Inflammatory macrophage treated with lipopolysaccharide for 1 hour (primary cell): ENCODE measurements at places on chromosomes 2 and 18.

DNA sequence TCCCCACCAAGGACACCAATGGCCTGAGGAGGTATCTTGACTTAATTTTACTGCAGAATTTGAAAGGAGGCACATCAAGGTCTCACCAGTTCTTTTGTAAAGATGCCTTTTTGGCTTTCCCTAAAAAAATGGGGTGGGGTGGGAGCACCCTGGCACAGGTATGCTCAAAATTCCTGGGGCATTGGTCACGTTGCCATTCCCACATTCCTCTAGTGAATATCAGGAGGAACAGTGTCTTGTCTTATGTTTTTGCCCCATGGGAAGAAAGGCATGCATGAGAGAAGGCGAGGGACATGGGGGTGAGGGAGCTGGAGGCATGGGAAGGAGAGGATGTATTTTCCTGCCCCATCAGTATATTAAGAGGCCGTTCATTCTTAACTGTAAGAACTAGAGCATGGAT, 275.3 kb downstream of the CMPK2 start:
- no peak for DNase-seq

- DNase-seq, result no peak
Measured at GRCh38 chr2:195047955-195048354, 609.1 kb upstream of the SLC39A10 start.

GRCh38 chr2:233142355-233142897, 82.3 kb downstream of the INPP5D start:
- DNase-seq, result no peak

GRCh38 chr2:219352448-219353023, 20.0 kb upstream of the RESP18 start:
- peak; percentile 56 for DNase-seq

- DNase-seq, result no peak
Measured at GRCh38 chr2:170713543-170714380, 1.4 kb upstream of the SP5 start.

DNA sequence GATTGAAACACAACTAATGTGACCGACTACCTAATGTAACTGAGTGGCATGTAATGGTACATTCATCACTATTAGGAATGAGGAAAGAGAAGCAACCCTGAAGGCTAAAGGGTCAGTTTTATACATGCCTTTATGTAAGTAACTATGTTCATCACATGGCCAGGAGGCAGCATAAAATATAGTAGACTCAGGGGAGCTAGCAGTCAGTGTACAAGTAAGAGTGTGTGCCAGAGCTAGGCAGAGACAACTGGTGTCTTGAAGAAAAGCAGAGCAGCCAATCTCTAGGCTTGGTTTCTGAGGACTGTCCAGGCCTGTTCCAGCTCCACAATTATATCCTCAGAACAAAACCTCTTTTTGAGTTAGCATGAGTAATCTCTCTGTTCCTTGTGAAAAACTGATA, 18.1 kb downstream of the SMAD2 start:
- DNase-seq, result no peak

- no peak for DNase-seq
Measured at GRCh38 chr2:38598991-38599295, 3.8 kb downstream of the HNRNPLL start.

GRCh38 chr2:236113425-236113824, 54.8 kb downstream of the GBX2 start:
- DNase-seq, result no peak

DNA sequence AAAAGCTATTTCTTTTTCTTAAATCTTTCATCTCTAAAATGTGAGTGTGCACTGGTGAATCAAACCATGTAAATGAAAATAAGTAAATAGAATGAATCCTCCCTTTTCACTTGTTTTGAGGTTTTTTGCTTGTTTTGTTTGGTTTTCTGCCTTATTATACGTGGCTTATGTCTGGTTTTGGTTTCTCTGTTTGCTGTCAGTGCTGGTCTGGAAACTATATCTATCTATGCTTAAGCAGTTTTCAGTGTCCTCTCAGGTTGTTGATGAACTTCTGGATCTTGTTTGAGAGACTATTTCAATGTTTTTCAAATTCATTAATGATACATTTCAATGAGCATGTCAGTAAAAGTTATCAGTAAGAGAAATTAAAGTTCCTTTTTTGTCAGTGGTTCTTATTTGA, 48.1 kb upstream of the TNFRSF11A start:
- no peak for DNase-seq

DNA sequence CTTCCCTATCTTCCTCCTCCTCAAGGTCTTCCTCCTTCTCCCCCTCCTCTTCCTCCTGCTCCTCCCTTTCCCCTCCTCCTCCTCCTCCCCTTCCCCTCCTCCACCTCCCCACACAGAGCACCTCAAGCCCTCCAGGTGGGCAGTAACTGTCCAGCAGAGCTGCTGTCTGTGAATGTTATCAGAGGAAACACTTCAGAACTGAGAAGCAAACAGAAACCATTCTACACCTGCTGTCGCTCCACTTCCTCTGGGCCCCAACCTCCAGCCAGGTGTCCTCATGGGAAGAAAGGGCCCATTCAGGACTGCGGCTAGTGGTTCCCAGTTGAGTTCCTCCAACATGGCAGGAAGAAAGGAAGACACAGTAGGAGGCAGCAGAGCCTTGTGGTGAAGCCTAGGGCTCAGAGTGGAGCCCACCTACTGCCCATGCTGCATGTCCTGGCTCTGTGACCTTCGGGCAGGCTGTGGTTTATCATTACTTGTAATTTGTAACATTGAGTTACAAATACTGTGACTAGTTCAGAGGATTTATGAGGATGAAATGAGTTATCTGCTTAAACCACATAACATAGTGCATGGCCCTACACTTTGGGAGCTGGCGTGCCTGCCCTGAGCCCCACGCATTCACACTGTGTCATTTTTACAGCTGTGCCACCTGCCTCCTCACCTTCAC, 165.9 kb upstream of the ID2 start:
- no peak for DNase-seq

GRCh38 chr2:219078126-219078525, 17.4 kb upstream of the IHH start:
- no peak for DNase-seq

DNA sequence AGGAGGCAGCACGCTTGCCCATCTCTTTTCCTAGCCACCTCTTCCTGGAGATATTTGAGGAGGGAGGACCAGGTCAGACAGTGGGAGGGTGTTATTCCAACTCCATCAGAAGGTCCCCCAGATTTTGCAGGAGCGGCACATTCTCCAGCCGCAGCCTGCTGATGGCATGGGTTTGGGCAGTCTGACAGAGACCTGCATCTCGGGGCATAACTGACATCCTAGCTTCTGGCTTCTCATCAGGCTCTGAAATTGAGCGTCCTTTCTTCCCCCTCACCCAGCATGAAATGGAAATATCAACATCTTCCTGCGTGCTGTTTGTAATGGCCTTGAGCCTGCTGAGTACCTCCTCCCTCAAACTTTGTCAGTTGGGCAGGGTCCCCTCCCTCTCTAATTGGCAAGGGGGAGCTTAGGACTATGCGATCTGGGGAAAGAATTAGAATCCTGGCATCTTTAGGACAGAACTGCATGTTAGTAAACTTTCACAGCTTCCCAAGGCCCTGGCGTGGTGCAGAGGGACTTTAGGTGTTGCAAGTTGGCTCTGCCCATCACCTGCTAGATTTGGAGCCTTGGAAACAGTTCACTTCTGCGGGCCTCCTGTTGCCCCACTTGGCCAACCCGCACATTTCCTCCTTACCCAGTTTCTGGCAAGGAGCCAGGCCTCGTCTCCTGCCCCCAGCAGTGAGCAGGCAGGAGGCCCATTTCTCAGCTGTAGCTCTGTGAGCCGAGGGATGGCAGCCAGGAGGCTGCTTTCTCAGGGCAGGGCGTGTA, 2.2 kb downstream of the ITM2C start:
- peak; percentile 16 for DNase-seq

DNA sequence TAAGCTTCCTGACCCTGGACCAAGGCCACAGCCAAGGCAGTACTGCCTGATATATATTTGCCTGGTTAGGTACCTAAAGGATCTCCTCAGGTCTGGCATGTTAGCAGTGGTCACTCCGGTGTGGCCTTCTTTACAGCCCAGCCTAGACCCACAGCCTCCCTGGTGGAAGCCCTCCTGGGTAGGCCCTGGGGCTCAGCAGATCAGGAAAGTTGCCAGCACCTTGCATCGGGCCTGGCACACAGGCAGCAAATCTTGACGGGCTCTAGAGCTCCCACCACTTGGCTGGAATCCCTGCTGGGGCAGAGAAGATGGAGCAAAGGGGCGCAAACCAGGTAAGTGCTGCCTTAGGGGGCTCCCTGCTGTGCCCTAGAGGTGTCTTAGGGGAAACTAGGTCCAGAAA, 40.9 kb upstream of the ATP6V1B1 start:
- no peak for DNase-seq

- no peak for DNase-seq
Measured at GRCh38 chr2:37742286-37742685, 70.8 kb upstream of the CDC42EP3 start.

GRCh38 chr2:25176541-25177181, 8.3 kb upstream of the POMC start:
- DNase-seq, result no peak

DNA sequence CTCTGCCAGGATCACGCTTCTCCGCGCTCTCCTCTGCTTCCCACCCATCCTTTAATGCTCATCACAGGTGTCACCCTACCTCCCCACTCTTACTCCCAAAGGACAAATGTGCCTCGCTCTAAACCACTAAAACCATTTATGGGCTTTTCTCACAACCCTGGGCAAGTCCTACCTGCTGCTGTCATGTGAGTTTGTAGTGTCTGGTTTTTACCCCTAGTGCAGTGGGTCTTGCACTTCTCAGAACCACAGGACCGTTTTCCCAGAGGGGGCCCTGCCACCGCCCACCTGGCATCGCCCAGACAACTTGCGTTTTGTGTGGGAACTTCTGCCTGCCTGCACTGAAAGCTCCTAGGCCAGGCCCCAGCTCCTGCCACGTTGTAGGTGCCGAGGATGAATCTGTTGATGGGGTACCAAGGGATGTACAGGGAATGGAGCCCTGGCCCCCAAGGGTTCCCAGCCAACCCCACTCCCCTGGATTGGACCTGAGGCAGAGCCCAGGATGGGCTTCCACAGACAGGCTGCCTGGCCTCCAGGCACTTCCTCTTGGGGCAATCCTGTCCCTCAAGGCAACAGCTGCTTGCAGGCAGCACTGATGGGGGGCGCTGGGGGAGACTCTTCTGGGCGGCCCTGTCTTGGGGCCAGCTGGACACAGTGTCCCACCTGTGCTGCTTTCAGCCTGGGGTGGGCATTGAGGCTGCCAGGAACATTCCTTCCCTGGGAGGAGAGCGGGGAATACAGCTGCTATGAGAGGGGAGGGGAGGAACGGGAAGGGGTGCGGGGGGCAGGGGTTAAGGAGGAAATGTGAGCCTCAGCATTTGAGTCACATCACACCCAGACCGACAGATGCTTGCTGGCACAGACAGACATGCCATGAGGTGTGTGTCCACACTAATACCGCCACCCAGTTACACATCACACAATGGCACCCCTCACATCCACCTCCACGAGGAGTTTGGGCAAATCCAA, 176.3 kb downstream of the ZFP36L2 start:
- DNase-seq, result no peak
